Iris pigment epithelial cell (primary cell): ENCODE measurements at places on chromosomes 5 and 9.

DNA sequence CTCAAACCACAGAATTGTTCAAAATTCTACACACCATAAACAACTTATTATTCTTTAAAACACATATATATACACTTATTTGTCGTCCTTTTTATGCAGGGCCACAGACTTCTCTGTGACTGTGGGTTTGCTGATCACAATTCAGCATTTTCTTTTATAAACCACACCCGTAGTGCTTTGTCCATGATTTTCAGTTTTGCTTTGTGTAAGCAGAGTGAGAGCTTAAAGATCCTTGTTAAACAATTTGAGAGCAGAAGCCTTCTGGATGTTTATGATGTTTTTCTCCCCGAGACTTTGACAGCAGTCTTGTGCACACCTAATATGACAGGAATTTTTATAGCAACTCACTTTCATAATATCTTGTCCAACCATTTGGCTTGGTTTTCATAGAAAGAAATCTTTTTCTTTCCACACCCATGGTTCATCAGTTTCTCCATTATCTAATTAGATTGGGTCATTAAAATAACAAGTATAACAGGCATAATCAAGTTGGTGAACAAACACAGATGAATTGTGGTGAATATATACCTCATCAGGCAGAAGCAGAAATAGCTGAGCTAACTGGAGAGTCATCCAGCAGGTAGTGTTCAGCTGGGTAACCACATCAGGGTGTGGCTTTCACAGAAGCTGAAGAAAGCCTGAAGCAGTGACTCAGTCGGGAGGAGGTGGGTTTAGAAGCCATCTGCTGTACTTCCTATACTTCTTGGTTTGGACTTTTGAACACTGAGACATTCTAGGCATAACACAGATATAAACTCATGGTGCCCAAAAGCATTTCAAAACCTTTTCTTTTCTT lies 232.8 kb downstream of the DOCK8 start:
- peak; percentile 77 for DNase-seq

GRCh38 chr5:156197042-156197635 lies 129.8 kb upstream of the SGCD start:
- DNase-seq = no peak

GRCh38 chr5:85823462-85824426 lies 794.0 kb upstream of the COX7C start:
- DNase-seq = no peak

DNA sequence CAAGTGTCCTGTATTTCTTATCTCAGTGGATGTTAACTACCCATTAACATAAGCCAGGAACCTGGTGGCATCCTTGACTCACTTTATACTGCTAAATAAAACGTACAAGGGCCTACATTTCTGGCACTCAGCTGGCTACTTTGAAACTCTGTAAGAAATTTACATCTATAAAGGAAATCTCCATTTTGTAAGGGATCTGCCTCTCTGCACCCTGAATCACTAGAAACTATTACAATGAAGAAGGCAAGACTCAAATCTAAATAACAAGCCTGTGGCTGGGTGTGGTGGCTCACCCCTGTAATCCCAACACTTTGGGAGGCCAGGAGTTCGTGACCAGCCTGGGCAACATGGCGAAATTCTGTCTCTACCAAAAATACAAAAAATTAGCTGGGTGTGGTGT lies 51.5 kb downstream of the RAPGEF1 start:
- no peak for DNase-seq

DNA sequence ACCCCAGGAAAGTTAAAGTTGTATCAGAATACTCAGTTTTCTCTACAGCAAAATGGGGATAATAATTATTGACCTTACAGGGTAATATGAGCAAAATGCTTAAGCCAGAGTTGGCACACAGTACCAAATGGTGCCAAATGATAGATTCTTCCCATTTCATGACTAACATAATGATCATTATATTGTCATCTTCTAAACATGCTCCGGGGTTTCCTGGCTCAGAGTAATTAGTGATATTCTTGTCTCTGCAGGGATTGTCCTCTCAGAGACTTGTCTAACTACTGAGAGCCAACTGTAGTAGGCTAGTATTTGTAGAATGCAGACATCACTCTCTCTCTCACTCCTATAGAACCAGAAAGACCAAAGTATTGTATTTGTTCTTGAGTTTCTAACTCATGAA lies 25.2 kb upstream of the PPP2R2B start:
- no peak for DNase-seq

DNA sequence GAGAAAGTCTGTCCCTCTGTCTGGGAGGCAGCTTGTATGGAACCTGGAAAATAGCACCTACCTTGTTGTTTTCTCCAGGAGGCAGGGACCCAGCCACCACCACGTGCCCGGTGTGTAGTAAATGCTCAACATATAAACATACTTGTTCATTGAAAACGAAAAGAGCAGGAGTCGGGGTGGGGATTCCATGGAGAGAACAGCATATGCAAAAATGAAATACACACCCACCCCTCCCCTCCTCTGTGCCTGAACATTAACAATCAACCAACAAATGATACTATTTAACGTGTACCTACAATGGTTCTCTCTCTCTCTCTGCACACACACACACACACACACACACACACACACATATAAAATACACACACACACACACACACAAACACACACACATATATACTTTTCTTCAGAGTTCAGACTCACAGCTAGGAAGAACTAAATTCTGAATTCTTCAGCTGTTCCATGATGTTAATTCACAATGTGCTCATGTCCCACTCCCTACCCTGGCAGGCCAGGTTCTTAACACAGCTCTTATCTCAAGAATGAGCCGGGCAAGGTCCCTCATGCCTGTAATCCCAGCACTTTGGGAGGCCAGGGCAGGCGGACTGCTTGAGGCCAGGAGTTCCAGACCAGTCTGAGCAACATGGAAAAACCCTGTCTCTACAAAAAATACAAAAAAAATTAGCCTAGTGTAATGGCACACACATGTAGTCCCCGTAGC lies 16.3 kb upstream of the DENND1A start:
- no peak for DNase-seq

GRCh38 chr5:95631991-95632675 lies 12.2 kb downstream of the GPR150 start:
- peak; percentile 88 for DNase-seq
